ENCODE measurements at places on chromosomes 7 and 10.
A peak's percentile ranks its signal among the peaks of the same experiment; 100 is the strongest.

- peaks cover 11% of the 10 kb centered on the region for H3K36me3 ChIP-seq
- no peak overlapping the region for H3K4me3 ChIP-seq
- no peak for DNase-seq
- H3K27me3 ChIP-seq: no peaks in the 10 kb centered on the region
Observed at GRCh38 chr10:22597138-22597537, 117.2 kb downstream of the PIP4K2A start.

DNA sequence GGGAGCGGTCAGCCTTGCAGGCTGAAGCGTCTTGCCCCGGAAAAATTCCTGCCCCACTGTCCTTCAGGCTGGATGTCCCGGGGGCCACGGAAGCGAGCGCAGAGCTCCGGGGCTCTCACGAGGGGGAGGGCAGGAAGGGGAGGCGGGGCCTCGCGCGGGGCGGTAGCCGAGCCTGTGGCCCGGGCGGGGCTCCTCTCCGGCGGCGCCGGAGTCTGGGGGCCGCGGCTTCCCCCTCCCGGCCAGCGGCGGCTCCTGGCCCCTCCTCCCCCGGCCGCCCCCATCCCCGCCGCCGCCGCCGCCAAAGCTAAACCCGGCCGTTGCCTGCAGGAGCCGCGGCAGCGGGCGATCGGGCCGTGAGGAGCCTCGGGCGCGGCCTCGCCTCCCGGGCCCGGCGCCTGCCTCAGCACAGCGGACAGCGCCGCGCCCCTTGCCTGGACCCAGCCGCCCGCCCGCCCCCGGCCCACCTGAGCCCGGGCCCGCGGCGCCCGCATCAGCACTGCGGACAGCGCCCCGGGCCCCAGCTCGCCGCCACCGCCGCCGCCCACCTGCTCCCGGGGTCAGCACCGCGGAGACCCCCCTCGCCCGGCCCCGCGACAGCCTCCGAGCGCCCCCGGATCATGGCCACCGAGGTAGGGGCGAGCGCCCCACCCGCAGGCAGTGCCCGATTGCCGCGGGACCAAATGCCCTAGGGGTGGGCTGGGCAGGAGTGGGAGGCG lies at the start of gene GOLGA7B:
Gene GOLGA7B, plus strand, starts transcription at position 157 of the 716 bp plus-strand sequence. Its CDS starts 461 bp downstream, at position 618.
- H3K27ac ChIP-seq: no peak within 1 kb of the TSS
- H3K4me3 ChIP-seq: peak within 1 kb of the TSS; percentile 55
- DNase-seq: peak; percentile 72
- peaks cover 4% of the 10 kb centered on the region for H3K4me1 ChIP-seq
- peaks cover 62% of the 10 kb centered on the region for H3K27me3 ChIP-seq
- no peaks in the 10 kb centered on the region for H3K36me3 ChIP-seq

GRCh38 chr10:18140957-18141845 lies 977 bp downstream of the CACNB2 start:
- H3K4me3 ChIP-seq: peak overlapping the region; percentile 74
- H3K27me3 ChIP-seq: peaks cover 47% of the 10 kb centered on the region
- H3K4me1 ChIP-seq: peaks cover 27% of the 10 kb centered on the region
- DNase-seq: no peak
- H3K27ac ChIP-seq: peak overlapping the region; percentile 39
- H3K36me3 ChIP-seq: no peaks in the 10 kb centered on the region

DNA sequence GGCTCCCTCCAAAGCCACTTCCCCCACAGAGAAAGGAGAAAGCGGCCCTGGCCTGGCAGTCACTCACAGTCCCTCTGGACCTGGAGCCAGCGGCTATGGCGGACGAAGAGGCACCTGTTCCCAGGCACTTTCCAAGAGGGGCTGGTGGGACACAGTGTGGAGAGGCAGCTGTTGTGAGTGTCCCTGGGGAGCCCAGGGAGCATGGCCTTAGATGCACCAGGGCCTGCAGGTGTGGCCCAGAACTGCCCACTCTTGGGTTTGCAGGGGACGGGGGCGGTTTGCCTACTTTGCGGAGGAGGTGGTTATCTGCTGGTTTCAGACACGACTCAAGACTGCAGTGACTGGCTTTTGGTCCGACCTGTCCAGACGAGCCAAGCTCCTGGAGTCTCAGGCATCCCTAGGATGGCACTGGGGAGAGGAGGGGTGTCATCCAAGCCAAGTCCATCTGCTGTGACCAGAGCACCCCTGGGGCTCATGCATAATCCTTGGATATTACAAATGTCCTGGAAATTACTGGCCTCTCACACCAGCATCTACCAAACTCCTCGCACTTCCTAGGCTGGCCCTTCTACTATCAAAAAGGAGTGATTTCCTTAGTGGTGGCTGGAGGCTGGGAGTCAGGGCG lies 18.4 kb downstream of the CTBP2 start:
- no peak overlapping the region for H3K27ac ChIP-seq
- H3K36me3 ChIP-seq: peaks cover 16% of the 10 kb centered on the region
- peaks cover 36% of the 10 kb centered on the region for H3K4me1 ChIP-seq
- no peak for DNase-seq
- no peak overlapping the region for H3K4me3 ChIP-seq

DNA sequence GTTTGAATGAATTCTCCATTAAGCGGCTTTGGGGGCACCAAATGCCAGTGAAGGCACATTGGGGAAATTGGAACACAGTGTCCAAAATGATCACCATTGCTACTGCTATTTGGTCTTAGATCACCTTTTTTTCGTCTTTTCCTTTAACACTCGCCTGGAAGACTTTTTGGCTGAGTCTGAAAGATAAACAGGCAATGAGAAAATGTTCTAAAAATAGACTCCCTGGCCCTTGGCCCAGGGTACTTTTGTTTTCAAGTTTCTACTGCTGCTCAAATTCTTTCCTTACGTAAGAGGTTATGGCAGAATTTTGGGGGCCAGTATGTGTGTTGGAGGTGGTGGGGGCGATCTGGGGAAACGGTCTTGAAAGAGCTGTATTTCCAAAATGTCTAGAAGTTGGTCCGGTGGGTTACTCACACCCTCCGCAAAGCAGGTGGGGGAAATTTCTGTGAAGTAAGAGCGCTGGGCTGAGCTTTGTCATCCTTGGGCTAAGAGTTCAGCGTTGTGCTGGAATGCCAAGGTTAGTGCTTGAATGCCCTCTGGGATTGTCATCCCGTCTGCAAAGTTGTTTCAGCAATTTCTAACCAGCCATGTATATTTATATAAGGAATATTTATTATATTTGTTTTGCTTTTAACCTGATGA lies 1.3 kb upstream of the ITPRIP start:
- H3K27ac ChIP-seq: peak overlapping the region; percentile 99
- no peaks in the 10 kb centered on the region for H3K27me3 ChIP-seq
- H3K4me1 ChIP-seq: peaks cover 29% of the 10 kb centered on the region
- H3K36me3 ChIP-seq: no peaks in the 10 kb centered on the region
- H3K4me3 ChIP-seq: peak overlapping the region; percentile 93
- no peak for DNase-seq

DNA sequence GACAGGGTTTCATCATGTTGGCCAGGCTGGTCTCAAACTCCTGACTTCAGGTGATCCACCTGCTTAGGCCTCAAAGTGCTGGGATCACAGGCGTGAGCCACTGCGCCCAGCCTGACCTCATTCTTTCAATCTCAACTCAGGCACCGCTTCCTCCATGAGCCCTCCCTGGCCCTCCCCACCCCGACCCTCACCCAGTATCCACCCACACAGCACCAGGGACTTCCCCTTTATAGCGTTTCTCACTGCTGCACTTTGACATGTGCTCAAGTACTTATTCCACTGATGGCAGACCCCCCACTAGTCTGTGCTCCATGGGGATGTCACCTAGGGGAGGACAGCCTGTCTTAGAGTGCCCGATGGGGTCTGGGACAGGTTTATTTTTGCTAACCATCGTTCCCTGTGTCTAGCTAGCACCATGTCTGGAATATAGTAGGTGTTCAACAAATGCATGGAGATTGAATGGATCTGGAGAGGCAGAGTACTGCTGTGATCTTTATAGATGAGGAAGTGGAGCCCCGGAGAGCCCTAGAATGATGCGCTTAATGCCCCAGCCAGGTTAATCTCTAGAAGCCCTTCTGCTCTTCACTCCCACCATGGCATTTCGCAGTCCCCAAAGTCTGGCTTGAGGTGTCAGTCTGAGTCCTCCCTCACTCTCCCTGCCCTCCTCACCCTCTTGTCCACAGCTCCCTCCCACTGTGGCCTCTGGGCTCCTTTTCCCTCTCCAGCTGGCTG lies 258.8 kb downstream of the RPS24 start:
- no peak overlapping the region for H3K4me3 ChIP-seq
- no peak for DNase-seq
- H3K27me3 ChIP-seq: no peaks in the 10 kb centered on the region
- H3K27ac ChIP-seq: peak overlapping the region; percentile 75
- no peaks in the 10 kb centered on the region for H3K36me3 ChIP-seq

GRCh38 chr7:133690740-133691139 lies 436.4 kb upstream of the LRGUK start:
- H3K36me3 ChIP-seq: peaks cover 5% of the 10 kb centered on the region
- no peaks in the 10 kb centered on the region for H3K4me1 ChIP-seq

DNA sequence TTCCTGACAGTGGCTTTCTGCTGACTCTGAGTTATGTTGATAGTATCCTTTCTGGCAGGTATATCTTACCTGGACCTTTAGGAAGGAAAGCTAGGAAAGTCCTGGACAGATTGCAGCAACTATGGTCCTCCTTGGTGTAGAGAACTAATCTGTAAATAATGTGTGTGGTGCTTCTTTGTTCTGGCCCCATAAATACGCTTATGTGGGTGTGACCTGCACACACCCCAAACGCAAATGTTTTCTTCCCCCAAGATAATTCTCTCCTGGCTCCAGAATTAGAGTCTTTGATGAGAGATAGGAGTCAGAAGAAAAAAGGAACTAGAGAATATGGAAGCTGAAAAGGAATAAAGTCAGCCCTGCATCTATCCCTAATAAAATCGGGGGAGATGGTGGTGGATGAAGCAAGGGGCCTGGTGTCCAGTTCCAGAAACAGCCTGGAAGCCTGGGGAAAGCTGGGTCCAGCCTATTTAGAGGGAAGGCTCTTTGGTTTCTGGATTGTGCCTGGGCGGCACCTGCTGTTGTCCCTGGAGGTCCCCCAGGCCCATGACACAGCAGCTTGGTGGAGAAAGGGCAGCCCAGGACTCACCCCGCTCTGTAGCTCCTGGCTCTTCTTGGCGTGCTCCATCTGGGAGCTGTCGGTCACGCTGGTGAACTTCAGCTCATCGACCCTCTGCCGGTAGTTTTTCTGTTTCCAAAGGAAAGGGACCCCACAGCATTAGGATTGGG lies 38.2 kb downstream of the NRAP start:
- peaks cover 1% of the 10 kb centered on the region for H3K4me1 ChIP-seq
- H3K27ac ChIP-seq: no peak overlapping the region
- H3K4me3 ChIP-seq: no peak overlapping the region
- peaks cover 66% of the 10 kb centered on the region for H3K27me3 ChIP-seq

GRCh38 chr10:55746002-55746401 lies 615.1 kb downstream of the ZWINT start:
- H3K27ac ChIP-seq: no peak overlapping the region
- no peak overlapping the region for H3K4me3 ChIP-seq
- H3K27me3 ChIP-seq: no peaks in the 10 kb centered on the region
- peaks cover 17% of the 10 kb centered on the region for H3K4me1 ChIP-seq
- DNase-seq: no peak

All from mesothelial cell of epicardium (in vitro differentiated cells).